Activated CD8-positive, alpha-beta memory T cell treated with anti-CD3 and anti-CD28 coated beads, Interleukin-2, amount 50 U/mL, for 4 hours (primary cell): ENCODE measurements at places on chromosomes 2 and 18.

GRCh38 chr18:74190086-74190485 lies 41.8 kb downstream of the TIMM21 start:
- no peak for DNase-seq

- no peak for DNase-seq
Observed at GRCh38 chr2:55225481-55226020, 6.5 kb downstream of the CLHC1 start.

DNA sequence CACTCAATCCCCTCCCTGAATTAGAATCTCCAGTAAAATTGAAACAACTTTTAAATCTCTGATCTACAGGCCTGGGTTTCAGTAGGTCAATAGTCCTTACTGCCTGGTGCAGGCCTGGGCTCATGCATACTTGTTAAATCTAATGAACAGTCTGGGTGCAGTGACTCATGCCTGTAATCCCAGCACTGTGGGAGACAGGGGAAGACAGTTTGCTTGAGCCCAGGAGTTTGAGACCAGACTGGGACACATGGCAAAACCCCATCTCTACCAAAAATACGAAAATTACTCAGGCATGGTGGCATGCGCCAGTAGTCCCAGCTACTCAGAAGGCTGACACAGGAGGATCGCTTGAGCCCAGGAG lies 94.7 kb upstream of the SP3 start:
- DNase-seq, result no peak

DNA sequence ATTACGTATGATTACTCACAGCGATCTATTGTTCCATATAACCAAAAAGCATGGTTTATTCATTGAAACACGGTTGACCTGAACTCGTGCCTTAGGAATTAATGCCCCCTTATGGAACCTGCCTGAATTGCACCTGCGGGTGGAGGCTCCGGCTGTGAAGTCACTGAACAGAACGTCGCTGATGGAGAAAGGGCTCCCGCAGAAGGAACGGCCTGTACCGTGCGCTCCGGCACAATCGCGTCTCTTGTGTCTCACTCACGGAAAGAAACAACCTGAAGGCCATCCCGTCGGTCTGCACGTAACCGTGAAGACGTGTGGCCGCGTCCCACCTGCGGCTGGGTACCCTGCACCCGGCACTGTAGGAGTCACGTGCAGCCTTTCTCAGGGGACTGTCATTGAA lies 133.1 kb downstream of the NFATC1 start:
- DNase-seq, result peak; percentile 78

DNA sequence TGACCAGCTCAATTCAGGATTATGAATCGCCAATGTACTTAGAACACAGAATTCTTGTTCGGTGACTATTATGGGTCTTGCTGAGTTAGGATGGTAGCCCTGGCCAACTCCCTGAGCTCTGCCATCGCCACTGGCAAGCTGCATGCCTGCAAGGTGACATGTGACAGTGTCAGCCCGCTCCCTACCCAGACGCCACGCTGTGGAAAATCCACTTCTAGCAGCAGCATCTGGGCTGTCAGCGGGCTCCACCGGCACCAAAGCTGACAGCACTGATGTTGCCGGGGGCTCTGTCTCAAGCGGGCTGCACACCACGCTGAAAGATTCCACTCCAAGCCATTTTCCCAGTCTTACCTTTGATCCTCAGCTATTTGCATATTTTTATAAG lies 100.7 kb downstream of the MYT1L start:
- no peak for DNase-seq

GRCh38 chr18:9627642-9628041 lies 13.3 kb upstream of the PPP4R1 start:
- no peak for DNase-seq
